ENCODE measurements at places on chromosomes 7 and 10.

- no peak for DNase-seq
Measured at GRCh38 chr7:77679608-77680007, 16.7 kb upstream of the RSBN1L start.

- DNase-seq = no peak
Measured at GRCh38 chr7:26198133-26198780, 2.3 kb downstream of the HNRNPA2B1 start.

- DNase-seq = no peak
Measured at GRCh38 chr10:3445648-3446047, 273.1 kb upstream of the PITRM1 start.

GRCh38 chr10:80379701-80380100 is 23.1 kb downstream of the DYDC2 start:
- no peak for DNase-seq

- DNase-seq = no peak
Measured at GRCh38 chr7:27161214-27161720, 4.1 kb downstream of the HOXA9 start.

DNA sequence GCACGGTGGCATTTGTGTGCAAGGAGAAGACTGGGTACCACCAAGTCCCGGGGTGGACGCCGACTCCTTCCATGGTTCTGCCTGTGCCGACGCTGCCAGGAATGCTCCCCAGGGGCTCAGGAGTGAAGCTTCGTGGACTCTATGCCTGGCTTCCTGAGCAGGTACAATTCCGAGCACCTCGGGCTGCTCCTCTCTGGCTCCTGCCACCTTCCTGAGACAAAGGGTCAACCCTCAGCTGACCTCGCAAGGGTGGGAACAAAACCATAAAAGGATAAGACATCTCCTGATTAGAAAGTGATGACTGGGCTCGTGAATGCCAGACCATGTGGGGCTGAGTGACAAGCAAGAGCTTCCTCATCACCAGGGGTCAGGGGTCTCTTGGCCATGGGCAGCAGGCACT is 31.8 kb downstream of the CALML3 start:
- no peak for DNase-seq

GRCh38 chr7:69803699-69804516 is 205.6 kb downstream of the AUTS2 start:
- DNase-seq = no peak

DNA sequence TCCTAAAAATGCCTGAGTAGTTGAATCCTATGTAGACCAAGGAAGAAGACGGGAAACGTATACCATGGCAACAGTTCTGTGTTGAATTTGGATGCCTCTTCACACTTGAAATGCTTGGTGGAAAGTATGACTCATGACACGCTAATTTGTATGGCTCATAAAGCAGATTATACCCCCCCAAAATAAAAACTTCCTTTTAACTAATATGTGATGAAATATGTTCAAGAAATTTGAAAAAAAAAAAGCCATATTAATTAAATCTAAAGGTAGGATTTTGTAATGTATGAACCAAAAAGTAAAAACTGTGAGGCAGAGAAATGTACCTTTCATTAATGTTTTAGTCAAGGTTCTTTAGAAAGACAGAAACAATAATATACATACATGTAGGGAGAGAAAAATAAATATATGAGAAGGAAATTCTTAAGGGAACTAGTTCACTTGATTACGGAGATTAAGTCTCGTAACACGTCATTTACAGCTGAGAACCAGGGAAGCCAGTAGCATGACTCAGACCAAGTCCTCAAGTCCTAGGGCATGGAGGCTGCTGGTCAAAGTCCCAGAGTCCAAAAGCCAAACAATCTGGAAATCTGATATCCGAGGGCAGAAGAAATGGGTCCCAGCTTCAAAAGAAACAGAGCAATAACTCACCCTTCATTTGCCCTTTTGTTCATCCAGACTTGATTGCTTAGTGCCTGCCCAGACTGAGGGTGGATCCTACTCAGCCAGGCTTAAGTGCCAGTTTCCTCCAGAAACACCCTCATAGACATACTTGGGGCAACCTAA is 485.1 kb downstream of the SEMA3D start:
- no peak for DNase-seq

DNA sequence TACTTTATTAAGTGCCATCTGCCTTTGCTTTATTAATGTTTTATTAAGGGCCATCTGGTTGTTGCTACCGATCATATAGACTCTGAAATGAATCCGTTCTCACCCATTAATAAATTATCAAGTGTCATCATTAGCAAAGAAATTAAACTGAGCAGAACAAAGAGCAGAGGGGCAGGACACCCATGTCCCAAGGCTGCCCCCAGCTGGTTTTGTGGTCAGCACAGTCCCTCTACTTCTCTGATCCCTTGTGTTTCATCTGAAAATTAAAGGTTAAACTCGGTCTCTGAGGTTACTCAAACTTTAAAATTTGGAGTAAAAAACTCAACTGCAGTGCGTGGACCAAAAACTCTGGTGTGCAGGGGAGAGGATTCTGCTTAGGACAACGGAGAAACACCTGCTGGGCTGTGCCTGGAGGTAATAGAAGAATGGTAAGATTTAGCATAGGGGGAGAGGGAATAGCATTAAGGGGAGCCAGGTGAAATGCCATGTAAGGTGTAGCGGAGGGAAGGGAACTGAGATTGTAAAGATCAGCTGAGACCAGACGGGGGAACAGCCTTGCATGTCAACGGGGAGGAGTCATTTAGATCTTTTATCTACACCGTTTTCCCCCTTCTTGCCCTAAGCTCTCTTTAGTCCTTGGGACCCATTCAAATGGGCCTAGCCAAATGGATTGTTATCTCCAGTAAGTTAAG is 10.8 kb upstream of the GSDME start:
- no peak for DNase-seq

GRCh38 chr7:26105236-26105635 is 46.8 kb upstream of the NFE2L3 start:
- DNase-seq = no peak

All from DND-41 (cell line).